Hair follicle dermal papilla cell (primary cell): ENCODE measurements at places on chromosomes 7 and 10. TPM values are rescaled to one million over a fixed set of nuclear protein-coding genes. Genes with fewer than 3 reads are reported as not detected.

TMEM130 gene
- total RNA-seq, result 0.12 and 0.49 TPM in 2 replicates

CARD11 gene
- not detected in 2 replicates for total RNA-seq

NME8 gene
- total RNA-seq, result not detected in 2 replicates

HMX3 gene
- total RNA-seq, result not detected in 2 replicates

CALD1 gene
- 799 and 992 TPM in 2 replicates for total RNA-seq

GRM3 gene
- not detected in 2 replicates for total RNA-seq

GATA3 gene
- total RNA-seq, result not detected in 2 replicates

INA gene
- 12.8 and 13.0 TPM in 2 replicates for total RNA-seq

KNDC1 gene
- 0.49 and 0.73 TPM in 2 replicates for total RNA-seq

TEX47 gene
- total RNA-seq, result not detected in 2 replicates

APBB1IP gene
- total RNA-seq, result 5.2 and 8.0 TPM in 2 replicates

HOXA1 gene
- total RNA-seq, result under 0.01 TPM in 1 of 2 replicates, not detected in the other

CALN1 gene
- total RNA-seq, result not detected in 2 replicates

LRRC17 gene
- 4.4 and 4.9 TPM in 2 replicates for total RNA-seq
